ENCODE measurements at places on chromosomes 6 and 20.

- no peak for DNase-seq
Observed at GRCh38 chr6:121614115-121614514, 178.7 kb downstream of the GJA1 start.

DNA sequence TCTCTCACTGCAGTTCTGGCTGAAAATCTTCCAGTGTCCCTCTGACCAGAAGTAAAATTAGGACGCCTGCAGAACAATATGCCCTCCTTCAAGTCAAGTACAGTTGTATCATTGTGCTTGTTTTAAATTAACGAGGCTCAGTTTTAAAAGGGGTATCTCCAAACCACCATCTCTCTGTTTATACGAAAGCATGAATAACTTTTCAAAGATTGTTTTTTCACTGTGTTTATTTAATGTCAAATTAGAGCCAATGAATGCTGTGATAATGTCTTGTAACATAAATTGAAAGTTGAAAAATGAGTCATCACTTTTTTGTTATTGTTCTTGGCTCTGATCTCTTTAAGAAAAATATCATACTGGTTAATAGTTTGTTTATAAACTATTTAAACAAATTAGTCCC, 230.7 kb upstream of the THEMIS start:
- no peak for DNase-seq

DNA sequence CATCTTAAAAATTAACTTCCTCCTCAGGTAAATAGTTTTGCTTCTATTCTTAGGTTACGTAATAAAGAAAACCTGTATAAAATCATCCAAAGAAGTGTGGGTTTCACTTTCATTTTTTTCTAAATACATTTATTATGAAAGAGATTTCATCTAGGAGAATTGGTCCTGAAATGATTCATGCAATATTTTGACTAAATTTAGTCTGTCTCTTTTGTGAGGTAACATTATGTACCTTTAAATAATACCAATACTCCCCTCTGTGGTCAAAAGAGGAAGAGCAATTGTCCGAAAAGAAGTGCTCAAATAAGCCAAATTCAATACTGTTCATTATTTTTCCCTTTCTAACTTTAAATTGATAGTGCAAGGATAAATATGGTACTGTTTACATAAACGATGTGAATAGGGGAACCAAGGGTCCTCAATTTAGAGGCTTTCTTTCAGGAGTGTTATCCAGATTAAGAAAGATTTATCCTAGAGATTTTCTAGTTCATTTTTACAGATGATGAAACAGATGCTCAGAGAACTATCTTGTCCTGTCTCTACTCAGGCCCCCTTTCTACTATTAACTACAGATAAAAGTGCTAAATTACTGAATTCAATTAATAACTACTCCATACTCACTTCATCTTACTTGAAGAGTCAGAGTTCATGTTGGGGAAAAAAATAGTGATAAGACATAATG, 26.2 kb downstream of the CYP39A1 start:
- peak; percentile 31 for DNase-seq

DNA sequence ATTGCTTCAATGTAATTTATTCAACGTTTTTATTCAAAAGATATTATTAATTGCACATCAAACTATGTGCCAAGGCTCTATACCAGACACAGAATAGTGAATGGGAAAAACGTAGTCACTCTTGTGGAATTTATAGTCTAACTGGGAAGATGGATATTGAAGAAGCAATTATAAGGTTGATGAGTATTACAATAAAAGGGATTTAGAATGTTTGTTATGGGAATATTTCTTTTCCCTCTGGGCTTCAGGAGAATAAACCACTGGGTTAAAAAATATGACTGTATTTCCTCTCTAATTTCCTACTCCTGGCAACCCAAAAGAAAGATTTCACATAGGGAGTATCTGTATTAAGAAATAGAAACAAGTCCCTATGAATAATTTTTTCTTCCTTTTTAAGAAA, 25.1 kb upstream of the UTRN start:
- no peak for DNase-seq

GRCh38 chr6:63817492-63818050, 182.0 kb downstream of the PHF3 start:
- DNase-seq, result no peak

DNA sequence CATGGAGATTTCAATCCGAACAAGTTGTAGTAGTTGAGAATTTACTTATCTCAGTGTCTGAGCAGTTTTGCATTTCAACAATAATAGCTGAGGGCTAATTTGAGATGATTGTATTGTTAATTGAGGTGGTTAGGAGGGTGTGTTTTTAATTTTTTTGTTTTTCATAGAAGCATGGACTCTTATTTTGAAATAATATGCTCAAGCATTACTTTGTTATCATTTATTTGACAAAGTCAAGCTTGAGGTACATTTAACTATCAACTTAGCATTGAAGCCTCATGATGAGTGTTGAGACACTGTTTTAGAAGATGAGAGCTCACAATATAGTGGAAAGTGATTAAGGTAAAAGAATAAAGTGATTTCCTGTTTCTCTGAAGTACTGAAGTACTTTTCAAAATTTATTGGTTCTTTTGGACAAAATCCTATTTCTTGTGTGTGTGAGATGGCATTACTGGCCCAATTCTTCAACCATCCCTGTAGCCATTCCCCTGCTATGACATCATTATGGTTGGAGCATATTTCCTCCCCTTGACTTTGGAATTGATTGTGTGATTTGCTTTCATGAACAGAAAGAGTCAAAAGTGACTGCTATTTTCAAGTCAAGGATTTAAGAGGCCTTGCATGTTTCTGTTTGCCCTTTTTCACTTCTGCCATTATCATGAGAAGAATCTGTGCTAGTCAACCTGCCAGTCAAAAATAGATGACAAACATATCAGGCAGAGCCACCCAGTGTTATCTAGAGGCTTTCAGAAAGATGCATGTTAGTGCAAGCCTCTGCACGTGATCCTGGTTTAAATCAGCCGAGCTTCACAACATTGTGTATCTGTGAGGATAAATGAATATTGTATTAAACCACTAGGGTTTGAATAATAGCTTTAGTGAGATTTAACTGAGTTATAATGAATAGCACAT, 1112.3 kb upstream of the CITED2 start:
- no peak for DNase-seq

- no peak for DNase-seq
Observed at GRCh38 chr6:11311970-11312369, 79.5 kb upstream of the NEDD9 start.

GRCh38 chr20:63789836-63790571, 41.1 kb downstream of the ZBTB46 start:
- DNase-seq, result no peak

GRCh38 chr6:127515234-127515793, 3.8 kb downstream of the MTCL3 start:
- DNase-seq, result no peak

DNA sequence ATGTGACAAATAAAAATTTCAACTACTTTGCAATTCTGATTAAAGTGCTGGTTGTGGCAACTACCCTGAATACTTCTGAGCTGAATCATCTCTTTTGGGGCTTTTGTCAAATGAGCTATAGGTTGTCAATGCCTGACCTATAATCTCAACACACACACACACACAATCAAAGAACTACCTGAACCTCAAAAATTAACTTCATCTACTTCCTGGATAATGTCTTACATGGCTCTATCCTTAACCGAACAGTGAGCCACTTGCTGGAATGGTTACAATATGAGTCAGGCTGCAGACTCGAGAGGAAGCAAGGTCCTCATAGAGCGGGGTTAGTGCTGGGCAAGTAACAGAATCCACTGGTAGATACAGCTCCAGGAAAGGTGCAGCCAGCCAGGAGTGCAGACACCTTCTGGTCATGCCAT, 70.6 kb upstream of the DST start:
- no peak for DNase-seq

GRCh38 chr20:59027741-59028320, 4.3 kb downstream of the ATP5F1E start:
- no peak for DNase-seq

GRCh38 chr6:101113468-101114260, 232.5 kb upstream of the ASCC3 start:
- DNase-seq, result no peak

DNA sequence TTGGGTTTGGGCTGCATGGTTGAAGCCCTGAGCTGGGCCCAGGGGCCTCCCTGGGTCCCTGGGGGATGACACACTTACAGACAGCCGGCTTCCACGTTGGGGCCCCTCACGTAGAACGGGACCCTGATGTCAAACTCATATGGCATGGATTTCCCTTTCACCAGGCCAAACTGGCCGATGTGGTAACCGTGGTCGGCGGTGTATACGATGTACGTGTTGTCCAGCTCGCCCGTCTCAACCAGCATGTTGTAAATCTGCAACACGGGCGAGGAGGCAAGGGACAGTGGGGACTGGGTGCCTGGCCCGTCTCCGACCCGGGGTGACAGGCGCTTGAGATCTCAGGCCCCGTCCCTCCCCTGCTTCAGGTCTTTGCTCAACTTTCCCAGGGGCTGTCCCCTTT, 102.4 kb downstream of the SULF2 start:
- no peak for DNase-seq

DNA sequence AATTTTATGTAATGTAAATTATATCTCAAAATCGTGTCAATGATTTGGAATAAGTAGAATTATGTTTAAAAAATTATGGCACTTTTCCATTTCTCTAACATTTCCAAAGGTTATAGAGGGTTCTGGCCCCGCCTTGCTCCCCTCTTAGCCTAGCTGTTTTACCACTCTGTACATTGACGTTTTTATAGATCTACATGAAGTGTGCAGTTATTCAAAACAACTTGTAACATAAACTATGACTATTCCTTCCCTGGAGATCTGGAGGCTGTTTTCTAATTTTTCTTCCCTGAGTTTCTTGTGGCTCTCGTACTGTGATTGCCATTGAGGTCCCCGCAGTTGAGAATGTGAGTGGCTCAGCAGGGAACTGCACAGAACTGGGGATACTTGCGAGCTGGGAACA, 48.4 kb downstream of the IYD start:
- DNase-seq, result no peak

GRCh38 chr20:38320221-38320620, 16.3 kb downstream of the BPI start:
- no peak for DNase-seq

DNA sequence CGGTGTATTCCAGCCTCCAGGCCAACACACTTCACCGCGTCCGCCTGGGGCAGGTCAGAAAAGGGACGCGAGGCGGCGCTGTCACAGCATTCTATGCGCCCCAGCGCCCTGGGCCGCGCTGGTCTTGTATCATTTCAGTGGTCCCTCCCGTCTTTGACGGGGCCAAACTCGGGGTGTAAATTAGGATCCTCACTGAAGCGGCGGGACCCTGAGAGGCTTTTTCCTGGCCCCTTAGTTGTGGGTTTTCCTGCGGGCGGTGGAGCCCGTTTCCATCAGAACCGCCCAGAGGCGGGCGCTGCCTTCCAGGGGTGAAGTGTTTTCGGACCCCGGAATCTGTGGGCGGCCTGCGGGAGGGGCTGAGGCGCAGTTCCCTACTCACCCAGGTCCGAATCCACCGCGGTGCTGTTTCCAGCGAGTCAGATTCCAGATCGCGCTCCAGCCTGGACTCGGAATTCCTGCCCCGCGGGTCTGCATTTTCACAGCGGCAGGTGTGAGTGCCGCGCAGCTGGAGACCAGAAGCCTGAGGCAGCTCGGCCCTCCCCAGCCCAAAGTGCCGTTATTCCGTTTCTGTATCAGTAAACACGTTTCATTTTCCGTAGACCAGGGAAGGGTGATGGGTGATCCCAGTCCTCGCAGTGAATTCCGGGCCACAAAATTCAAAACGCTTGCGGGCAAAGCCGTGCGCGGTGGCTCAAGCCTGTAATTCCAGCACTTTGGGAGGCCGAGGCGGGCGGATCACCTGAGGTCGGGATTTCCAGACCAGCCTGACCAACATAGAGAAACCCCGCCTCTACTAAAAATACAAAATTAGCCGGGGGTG, 3.9 kb upstream of the MICB start:
- peak; percentile 77 for DNase-seq

GRCh38 chr6:27591699-27592480, 119.0 kb upstream of the ZNF184 start:
- DNase-seq, result no peak

GRCh38 chr6:133568970-133569889, 319.7 kb upstream of the TCF21 start:
- no peak for DNase-seq

- DNase-seq, result no peak
Observed at GRCh38 chr20:46243707-46244628, 64.3 kb downstream of the CDH22 start.

- no peak for DNase-seq
Observed at GRCh38 chr6:141437685-141438084, 695.0 kb upstream of the GJE1 start.

GRCh38 chr20:11795071-11795615, 122.5 kb upstream of the BTBD3 start:
- DNase-seq, result no peak

DNA sequence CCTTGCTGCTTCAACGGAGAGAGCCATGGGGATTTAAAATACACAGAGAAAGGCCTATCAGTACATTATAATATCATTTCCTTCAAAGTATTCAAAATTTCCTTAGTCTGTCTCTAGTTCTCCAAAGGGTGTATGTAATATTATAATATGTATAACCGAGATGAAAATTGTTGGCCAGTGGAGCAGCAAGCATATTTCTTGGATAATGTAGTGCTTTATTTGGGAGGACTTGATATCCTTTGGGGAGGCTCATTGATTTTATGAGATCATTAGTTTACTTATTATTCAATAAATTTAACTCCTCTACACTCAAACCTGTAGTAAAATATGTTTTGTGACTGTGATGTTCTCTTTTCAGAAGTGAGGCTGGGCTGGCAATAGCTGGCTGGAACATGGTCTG, 802.9 kb upstream of the FLRT3 start:
- no peak for DNase-seq

GRCh38 chr20:5786930-5787795, 37.0 kb downstream of the SHLD1 start:
- DNase-seq, result peak; percentile 5

- DNase-seq, result no peak
Observed at GRCh38 chr6:147947521-147947920, 395.1 kb upstream of the SASH1 start.

- no peak for DNase-seq
Observed at GRCh38 chr6:162543221-162543620, 184.3 kb downstream of the PRKN start.

DNA sequence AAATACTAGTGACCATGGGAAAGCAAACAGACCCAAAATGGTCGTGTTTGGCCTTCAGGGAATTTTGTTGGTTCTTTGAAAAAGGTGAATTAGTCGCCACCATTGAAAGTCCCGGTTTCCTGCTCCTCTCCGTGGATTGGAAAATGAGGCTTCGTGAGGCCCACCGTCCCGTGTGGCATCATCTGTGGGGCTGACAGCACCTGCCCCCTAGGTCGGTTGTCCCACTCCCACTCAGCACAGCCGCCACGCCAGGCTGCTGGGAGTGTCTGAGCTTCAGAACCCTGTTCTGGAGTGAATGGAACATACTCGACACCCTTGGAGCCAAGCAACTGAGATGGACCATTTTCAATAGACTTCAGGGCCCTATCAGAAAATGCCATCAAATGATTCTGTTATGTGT, 33.0 kb upstream of the FOXC1 start:
- DNase-seq, result no peak

DNA sequence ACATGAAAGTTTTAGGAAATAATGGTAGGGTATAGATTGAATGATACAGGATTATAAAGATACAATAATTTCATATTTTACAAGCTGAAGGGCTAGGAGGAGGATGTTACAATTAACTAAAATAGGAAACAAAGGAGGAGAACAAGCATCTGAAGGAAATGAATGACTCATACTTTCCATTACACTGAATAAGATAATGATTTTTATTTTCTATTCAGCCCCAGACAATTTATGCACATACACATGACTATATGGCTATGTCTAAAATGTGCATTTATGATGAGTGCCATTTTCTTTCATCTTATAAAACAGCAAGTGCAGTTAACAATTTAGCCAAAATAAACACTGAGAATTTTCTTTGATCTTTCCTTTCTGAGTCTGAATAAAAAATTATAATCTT, 994.6 kb upstream of the ADGRB3 start:
- DNase-seq, result no peak
